ENCODE measurements at places on chromosomes 7 and 10.

- DNase-seq: no peak
Measured at GRCh38 chr7:1284743-1285458, 52.2 kb downstream of the UNCX start.

- DNase-seq: no peak
Measured at GRCh38 chr7:3437467-3437866, 136.4 kb downstream of the SDK1 start.

GRCh38 chr7:154896076-154896475 is 106.8 kb downstream of the PAXIP1 start:
- DNase-seq: no peak

DNA sequence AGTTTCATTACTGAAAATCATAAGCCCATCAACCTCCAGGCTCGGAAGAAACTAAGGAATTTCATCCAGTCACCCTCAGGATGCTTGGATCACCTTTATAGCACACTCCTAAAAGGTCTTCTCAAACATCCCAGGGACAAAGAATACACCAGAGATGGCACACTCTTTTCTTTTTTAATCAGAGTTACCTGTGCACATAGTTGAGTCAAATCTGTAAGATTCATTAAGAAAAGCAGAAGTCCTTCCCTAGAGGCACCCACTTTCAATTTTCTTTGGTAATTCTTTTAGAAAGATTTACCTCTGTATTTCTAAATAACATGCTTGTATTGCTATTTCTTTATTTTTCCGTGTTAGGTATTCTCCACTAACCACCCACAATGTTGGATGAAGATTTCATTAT is 50.6 kb upstream of the IL6 start:
- no peak for DNase-seq

- DNase-seq: no peak
Measured at GRCh38 chr7:38398725-38399321, 125.4 kb upstream of the TARP start.

DNA sequence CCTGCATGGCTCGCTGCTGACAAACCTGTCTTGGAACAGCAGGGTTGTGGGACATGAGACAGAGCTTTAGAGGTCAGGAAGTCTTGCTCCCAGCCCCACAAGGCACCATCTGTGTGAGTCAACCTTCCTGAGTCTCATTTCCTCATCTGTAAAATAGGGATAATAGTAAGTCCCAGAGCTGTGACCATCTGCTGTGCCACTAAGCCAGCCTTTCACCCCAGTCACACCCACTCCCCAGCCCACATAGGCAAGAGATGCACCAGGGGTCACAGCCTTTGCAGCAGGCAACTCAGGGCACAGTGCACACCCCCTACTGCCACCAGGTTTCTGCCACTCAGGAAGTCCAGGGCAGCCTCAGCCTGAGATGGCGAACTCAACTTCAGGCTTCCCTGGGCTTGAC is 29.4 kb upstream of the CDH23 start:
- DNase-seq: no peak

DNA sequence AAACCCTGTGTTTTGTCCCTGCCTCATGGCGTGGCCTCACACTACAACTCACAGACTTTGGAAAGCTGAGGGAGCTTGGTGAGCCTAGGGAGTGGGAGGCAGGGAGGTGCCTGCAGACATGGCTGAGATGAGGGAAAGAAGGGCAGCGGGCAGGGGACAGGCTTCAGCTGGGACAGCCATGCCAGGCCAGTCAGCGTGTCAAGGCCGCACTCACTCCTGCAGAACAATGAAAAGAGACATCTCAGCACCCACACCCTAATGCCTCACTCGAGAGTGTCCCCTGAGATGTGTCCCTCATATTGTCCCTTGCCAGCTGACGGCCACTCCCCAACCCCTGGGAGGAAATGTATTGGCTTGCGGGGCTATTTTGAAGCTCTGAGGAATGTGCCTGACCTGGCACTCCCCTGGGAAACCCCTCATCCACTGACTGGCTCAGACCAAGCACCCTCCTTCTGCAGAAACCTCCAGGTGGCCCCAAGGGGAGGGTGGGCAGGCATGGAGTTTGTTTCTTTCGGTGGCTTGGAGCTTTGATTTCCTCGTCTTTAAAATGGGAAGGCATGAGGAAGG is 31.6 kb downstream of the SH3PXD2A start:
- DNase-seq: no peak

- DNase-seq: no peak
Measured at GRCh38 chr10:132162021-132162531, 24.7 kb upstream of the DPYSL4 start.

DNA sequence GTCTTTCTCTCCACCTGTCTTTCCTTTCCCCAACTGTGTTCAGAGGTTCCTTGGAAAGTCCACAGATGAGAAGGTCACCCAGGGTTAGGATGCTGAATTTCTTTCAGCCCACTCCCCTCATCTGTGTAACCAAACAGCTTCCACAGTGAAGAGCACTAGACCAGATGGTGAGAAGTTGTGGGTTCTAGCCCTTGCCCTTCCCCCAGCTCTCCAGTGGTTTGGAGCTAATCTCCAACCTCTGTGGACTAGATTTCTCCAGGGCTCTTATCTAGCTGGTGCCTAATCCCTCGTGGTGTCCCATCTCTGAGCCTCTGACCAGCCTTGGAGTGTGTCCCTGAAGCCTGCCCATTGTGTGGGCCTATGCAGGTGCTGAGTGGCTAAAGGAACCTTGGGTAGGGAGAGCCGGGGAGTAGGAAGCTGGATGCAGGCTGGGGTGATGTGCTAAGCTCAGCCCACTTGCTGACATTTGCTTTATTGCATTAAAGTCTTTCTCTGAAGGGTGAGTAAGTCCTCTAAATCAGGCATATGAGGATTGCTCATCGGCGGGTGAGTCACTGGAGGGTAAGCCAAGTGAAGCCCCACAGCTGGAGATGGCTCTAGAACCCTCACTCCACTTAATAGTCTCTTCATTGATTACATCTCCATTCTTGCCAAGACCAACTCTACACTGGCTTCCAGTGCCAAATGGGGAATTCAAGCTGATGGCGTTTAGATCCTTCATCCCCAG is 14.9 kb downstream of the DUSP5 start:
- no peak for DNase-seq

GRCh38 chr10:89887830-89888229 is 186.4 kb downstream of the KIF20B start:
- no peak for DNase-seq

DNA sequence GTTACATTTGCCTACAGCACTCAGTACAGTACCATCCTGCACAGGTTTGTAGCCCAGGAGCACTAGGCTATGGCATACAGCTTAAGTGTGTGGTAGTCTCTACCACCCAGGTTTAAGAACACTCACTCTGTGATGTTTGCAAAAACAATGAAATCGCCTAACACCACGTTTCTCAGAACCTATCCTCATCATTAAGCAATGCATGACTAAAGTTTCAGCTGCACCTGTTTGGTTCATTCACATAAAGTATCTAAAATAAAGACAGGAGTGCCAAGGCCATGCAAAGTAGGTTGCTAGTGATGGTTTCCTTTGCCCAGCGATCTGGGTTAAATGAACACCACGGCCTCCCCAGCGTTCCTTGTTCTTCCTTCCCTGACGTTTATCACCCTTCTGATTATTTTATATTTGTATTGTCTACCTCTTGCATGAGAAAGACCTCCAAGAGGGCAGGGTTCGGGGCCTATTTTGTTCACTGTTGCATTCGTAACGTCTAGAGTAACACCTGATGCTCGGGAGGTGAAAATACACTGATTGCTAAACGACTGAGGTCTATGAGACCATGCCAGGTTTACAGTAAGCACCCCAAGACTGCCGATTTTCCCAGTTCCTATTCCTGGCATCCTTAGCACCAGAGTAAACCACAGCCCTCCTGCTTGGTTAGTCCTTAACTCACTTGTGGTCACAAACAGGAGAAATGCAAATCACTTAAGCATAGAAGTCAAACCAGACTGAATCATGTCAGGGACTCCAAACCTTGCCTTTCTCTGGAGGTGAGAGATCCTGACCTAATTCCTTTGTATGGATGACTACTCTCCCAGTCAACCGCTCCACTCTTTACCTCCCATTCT is 204.1 kb upstream of the NFE2L3 start:
- DNase-seq: no peak

GRCh38 chr7:37418381-37418780 is 30.3 kb downstream of the ELMO1 start:
- DNase-seq: no peak

GRCh38 chr10:24518981-24519597 is 204.6 kb downstream of the ARHGAP21 start:
- no peak for DNase-seq

- DNase-seq: no peak
Measured at GRCh38 chr7:2544541-2545188, 10.7 kb downstream of the BRAT1 start.

- no peak for DNase-seq
Measured at GRCh38 chr7:71343039-71343438, 211.1 kb downstream of the GALNT17 start.

DNA sequence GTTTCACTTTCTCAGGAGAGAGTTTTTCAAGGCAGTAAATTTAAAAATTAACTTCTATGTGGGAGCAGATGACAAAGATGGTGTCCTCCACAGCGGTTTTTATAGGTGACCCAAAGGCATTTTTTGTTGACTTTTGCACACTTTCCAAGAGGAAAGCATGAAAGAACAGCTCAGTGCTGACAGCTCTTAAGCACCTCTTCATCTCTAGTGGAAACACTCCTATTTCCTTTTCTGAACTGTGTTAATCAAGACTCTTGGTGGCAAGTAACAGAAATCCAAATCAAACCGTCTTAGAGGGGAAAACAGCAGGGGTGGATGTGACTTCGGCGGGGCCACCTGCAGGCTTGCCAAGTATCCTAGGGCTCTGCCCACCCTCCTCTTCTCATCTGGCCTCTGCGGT is 71.8 kb upstream of the GATA3 start:
- no peak for DNase-seq

GRCh38 chr7:44291066-44291732 is 34.2 kb downstream of the CAMK2B start:
- no peak for DNase-seq

- DNase-seq: no peak
Measured at GRCh38 chr7:135445690-135446089, 64.2 kb downstream of the CNOT4 start.

DNA sequence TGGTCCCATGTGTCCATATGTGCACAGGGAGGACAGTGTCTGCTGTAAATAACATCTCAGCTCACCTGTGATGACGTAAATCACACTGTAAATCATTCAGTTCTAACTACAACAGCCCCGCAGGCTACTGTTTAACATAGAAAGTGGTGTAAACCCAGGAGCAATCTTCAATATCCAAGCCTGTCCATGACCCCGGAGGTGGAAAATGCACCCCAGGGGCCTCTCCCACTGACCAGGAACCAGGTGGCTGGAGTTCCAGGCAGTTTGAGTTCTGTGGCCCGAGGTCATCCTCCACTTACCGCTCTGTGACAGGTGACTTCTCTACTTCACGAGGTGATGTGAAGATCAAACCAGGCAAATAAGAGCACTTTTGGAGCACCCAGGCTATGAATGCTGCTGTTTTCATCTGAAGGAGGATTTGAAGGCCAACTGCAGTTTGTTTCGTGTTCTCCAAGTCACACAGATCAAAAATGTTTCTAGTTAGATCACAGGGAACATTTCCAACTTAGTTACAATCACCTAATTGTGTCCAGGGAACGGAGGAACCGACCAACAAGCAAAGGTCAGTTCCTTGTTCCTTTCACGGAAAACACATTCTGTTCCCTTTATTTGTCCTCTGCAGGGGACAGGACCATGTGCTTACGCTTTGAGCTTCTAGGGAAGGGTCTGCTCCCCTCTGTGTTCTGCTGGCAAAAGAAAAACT is 131.8 kb downstream of the WDR37 start:
- DNase-seq: no peak

Data from SIG-M5 (cell line).